ENCODE measurements at places on chromosomes 3 and 15.

GRCh38 chr15:58551764-58552504, 120.1 kb downstream of the LIPC start:
- DNase-seq, result no peak

DNA sequence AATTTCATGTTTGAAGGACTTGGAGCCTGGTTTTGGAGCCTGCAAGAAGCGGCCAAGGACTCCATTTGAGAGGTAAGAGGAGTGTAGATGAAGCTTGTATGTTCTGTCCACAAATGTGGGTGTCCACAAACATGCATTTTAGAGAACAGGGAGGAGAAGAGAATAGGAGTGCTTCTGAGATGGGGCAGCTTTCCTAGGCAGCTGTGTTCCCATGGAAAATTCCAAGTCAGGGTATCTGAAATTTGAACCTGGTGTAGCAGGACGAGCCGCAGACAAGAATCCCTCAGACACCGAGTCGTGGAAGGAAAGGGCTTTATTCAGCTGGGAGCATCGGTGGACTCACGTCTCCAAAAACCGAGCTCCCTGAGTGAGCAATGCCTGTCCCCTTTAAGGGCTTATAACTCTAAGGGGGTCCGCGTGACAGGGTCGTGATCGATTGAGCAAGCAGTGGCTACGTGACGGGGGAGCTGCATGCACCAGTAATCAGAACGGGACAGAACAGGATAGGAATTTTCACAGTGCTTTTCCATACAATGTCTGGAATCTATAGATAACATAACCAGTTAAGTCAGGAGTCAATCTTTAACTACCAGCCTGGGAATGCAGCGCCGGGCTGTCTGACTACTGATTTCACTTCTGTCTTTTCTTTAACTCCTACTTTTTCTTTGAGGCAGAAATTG, 71.4 kb upstream of the WDR72 start:
- no peak for DNase-seq

DNA sequence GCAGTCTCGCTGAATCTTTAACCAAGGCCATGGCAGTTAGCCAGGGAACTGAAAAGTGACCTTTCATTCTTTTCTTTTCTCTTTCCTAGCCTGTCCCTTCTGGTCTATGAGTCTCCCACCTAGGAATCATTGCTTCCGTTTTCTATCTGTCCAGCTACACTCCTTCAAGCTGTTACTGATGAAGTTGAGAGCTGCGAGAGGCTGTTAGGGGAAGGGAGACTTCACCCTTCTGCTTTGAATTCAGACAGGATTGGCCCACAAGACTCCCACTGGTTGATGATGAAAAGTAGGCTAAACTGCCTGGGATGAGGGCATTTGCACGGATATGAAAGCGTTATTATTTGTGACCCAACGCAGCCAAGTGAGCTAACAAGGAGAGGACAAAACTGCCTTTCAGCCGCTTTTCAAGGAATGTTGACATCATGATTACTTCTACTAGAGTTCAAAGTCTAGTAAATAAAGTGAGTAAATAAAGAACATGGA, 30.2 kb downstream of the EIF4E3 start:
- no peak for DNase-seq

DNA sequence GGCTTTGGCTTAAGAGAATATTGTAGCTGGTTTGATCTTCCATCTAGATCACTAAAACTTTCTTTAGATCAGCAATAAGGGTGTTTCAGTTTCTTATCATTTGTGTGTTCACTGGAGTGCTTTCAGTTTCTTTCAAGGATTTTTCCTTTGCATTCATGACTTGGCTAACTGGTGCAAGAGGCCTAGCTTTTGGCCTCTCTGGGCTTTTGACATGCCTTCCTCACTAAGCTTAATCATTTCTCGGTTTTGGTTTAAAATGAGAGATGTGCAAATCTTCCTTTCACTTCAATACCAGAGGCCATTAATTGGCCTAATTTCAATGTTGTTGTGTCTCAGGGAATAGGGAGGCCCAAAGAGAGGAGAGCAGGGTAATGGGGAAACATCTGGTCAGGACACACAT, 30.3 kb upstream of the CCNB2 start:
- no peak for DNase-seq

GRCh38 chr3:139309061-139309591, 34.7 kb upstream of the MRPS22 start:
- no peak for DNase-seq

GRCh38 chr15:77387365-77388105, 32.4 kb downstream of the PEAK1 start:
- no peak for DNase-seq

DNA sequence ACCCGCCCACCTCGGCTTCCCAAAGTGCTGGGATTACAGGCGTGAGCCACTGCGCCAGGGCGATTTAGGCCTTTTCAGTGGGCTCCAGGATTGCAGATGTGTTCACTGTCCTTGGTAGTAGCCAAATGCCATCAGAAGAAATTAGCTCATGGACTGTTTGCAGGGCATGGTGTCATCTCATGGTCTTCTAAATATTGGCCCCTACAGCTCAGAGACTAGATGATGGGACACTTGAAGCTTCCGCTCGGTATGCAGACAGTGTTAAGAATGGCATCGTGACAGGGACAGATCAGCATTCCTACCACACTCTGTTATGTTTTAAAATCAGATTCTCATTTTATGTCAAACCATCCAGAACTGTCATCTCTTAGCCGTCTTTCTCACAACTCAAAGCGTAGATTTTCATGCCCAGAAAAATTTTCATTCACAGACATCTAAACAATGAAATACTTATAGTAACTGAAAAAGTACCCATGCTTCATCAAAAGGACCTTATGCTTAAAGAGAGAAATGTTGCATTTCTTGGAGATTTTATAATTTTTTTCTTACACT, 24.9 kb downstream of the SLCO3A1 start:
- no peak for DNase-seq
